ENCODE measurements at places on chromosomes 12 and 14. TPM values are rescaled to one million over a fixed set of nuclear protein-coding genes. Genes with fewer than 3 reads are reported as not detected.

STXBP6 gene
- total RNA-seq, result not detected

FGF6 gene
- not detected for total RNA-seq

GAS2L3 gene
- 25.6 TPM for total RNA-seq

DNAJC22 gene
- total RNA-seq, result 0.98 TPM

SIX4 gene
- total RNA-seq, result 1.00 TPM

NGB gene
- not detected for total RNA-seq

MYH7 gene
- not detected for total RNA-seq

CORO1C gene
- 179 TPM for total RNA-seq

SMIM41 gene
- total RNA-seq, result not detected

CACNA2D4 gene
- total RNA-seq, result not detected

DCN gene
- total RNA-seq, result 0.44 TPM

CLEC1B gene
- not detected for total RNA-seq

ESRRB gene
- not detected for total RNA-seq

SDSL gene
- 6.3 TPM for total RNA-seq

RNASE9 gene
- total RNA-seq, result not detected

KLRG1 gene
- 1.1 TPM for total RNA-seq

LMO3 gene
- not detected for total RNA-seq

BTG1 gene
- total RNA-seq, result 18.1 TPM

COX6A1 gene
- 626 TPM for total RNA-seq

KCNC2 gene
- not detected for total RNA-seq

TTC5 gene
- total RNA-seq, result 13.7 TPM

NANOG gene
- not detected for total RNA-seq

PCED1B gene
- not detected for total RNA-seq

FBXL14 gene
- total RNA-seq, result 9.2 TPM
